Activated CD8-positive, alpha-beta memory T cell treated with anti-CD3 and anti-CD28 coated beads for 48 hours (primary cell): ENCODE measurements at places on chromosomes 4 and X.

DNA sequence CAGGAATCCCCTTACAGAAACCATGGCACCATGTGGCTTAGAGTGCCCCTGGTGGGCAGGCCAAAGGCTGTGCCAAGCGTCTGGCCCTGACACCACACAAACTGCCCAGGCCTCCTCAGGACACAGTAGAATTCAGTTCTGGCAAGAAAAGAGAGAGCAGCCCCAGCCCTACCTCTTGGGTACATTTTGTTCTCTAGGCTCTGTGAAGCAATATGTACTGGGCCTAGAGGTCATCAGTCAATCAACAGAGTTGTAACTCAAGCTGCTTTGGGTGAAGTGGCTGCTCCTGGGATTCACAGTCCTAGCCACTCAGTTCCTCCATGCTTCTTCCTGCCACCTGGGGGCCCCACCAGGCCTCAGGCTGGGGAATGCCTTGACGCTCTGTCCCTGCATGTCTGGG, 158.1 kb upstream of the MAMLD1 start:
- no peak for DNase-seq

- DNase-seq = no peak
These were observed 125.4 kb upstream of the DMD start for GRCh38 chrX:33336783-33337182.

GRCh38 chr4:187666697-187667494, 328.7 kb upstream of the ZFP42 start:
- no peak for DNase-seq

DNA sequence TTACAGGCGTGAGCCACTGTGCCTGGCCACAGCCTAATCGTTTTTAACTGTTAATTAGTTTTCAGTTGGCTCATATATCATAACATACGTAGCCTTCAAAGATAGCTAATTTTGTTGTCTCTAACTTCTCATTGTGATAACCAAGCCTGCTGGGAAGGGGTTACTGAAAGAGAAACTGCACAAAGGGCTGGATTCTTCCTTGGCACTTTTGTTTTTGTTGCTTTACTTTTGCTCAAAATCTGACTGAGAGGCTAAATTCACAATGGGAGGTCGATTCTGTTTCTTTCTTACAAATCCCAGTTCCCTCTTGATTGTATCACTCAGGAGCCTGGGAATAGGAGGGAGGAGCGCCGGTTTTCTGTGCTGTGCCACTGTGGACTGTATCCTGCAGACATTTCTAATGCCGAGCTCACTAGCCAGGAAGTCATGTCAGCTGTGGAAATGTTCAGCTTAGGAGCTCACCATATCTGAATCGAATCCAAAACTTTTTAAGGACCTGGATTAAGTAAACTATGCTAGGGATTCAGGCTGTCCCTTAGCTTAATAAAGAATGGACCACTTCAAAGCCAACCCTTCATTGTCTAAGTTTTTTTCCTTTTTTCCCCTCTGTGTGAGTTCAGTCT, 120.5 kb upstream of the FAT1 start:
- DNase-seq = no peak

- DNase-seq = no peak
These were observed 16.8 kb downstream of the CAMK2D start for GRCh38 chr4:113744667-113745240.

- no peak for DNase-seq
These were observed 1.1 kb downstream of the PRAF2 start for GRCh38 chrX:49072712-49073095.

GRCh38 chrX:37958525-37959211, 47.7 kb upstream of the SYTL5 start:
- DNase-seq = no peak

DNA sequence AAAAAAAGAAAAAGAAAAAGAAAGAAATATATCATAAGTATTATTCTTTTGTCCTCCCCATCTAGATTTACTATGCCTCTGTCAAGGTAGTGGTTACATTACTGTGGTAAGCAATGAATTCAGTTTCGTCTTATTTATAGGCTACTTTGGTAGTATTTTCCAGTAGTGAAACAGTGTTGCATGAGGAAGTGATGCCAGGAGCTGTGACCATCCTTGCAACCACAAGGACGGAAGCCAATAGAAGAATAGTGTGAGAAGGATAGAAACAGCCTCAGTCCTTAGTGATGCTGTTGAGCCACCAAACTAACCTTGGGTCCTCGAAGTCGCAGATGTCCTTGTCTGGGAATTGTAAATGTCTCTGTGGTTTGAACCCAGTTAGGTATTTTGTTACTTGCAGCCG, 328.5 kb downstream of the PPP3CA start:
- no peak for DNase-seq

GRCh38 chrX:43676971-43677572, 21.0 kb downstream of the MAOA start:
- no peak for DNase-seq

- DNase-seq = no peak
These were observed 3.2 kb downstream of the PDK3 start for GRCh38 chrX:24468245-24468644.

DNA sequence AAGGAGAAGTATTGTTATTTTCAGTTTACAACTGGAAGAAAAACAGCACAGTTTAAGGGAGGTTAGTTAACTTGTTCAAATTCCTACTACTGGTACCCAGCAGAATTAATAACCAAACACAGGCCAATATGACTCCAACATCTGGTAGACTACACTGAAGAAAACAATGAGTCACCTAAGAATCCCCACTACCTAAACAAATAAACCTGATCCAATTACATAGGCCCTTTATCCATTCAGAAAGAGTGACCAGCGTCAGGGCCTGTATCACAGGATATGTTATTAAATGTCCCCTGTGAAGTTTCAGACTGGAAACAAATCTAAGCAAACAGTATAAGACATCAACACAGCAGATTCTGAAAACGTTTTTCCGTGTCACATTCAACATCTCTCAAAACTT, 492.5 kb upstream of the INTU start:
- DNase-seq = no peak

GRCh38 chr4:169657470-169658107, 37.2 kb downstream of the CLCN3 start:
- no peak for DNase-seq

DNA sequence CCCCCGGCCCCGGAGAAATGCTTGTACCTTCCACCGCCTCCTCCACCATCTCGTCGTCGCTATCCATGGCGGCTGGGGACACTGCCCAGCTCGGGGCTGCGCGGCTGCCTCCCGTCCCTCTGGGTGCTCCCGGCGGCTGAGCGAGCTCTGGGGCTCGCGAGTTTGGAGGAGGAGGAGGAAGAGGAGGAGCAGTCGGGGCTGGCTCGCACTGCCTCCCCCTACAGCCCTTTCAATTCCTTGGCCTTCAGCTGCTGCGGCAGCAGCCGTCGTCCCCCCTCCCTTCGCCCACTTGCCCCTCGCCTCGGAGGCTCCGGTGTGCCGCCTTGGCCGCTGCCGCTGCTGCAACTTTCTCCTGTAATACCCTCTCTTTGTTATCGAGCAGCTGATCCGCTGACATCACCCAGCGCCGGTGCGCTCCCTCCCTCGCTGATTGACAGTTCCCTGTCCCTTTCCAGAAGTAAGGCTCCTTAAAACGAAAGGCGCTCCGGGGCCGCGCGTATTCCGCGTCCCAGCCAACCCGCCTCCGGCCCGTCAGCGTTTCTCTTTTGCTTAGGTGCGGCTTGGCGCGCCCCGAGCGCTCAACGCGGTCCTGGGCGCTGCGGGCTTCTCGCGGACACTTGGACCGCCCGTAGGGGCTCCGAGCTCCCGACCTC, at the start of gene SETD7:
TSS of gene SETD7 (minus strand) at position 149 of the 653 bp plus-strand sequence. CDS start at position 67, 82 bp downstream.
- DNase-seq = peak; percentile 32

- DNase-seq = no peak
These were observed 91.8 kb upstream of the POU3F4 start for GRCh38 chrX:83416273-83416672.

- DNase-seq = no peak
These were observed 765 bp downstream of the ENOPH1 start for GRCh38 chr4:82430964-82431745.

DNA sequence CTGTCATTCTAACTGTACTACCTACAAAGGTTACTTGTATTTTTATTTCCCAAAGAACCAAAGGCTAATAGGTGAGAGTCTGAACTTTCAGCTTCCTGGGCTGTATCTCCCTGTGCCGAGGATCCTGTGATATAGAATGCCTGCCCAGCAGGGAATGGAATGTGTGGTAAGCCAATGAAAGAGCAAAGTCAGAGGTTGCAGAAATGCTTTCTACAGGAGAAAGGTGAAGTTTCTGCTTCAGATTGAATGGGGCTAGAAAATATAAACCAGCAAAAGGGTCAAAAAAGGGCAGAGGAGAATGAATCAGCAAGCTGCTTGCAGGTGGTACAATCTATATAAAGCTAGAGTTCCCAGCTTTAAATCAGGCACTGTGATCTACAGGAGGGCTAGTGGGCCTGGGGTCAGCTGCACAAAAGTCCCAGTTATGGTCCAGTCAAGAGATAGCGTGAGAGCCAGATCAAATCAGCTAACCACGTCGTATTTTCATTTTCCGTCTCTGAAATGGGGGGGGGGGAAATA, 146.1 kb downstream of the DCTD start:
- DNase-seq = no peak

- no peak for DNase-seq
These were observed 98.8 kb upstream of the METTL14 start for GRCh38 chr4:118586357-118586790.

GRCh38 chr4:40314951-40315350, 20.2 kb upstream of the CHRNA9 start:
- DNase-seq = no peak

GRCh38 chr4:18401868-18402267, 380.3 kb upstream of the LCORL start:
- no peak for DNase-seq

DNA sequence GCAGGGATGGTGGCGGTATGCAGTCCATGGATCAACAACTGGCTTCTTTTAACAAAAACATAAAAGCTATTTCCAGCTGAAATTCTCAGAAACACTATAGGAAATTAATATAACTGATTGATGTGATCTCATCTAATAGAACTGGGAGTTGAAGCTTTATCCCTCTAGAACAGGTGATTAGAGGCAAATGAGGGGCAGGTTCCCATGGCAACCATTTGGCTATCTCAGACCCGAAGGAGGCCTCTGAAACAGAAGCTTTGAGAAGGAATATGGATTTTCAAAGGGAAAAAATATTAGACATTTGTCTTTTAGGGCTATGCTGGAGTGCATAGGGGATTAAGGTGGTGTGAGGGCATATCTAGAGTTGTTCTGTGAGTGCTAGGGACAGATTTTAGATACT, 50.0 kb downstream of the IGSF1 start:
- no peak for DNase-seq

DNA sequence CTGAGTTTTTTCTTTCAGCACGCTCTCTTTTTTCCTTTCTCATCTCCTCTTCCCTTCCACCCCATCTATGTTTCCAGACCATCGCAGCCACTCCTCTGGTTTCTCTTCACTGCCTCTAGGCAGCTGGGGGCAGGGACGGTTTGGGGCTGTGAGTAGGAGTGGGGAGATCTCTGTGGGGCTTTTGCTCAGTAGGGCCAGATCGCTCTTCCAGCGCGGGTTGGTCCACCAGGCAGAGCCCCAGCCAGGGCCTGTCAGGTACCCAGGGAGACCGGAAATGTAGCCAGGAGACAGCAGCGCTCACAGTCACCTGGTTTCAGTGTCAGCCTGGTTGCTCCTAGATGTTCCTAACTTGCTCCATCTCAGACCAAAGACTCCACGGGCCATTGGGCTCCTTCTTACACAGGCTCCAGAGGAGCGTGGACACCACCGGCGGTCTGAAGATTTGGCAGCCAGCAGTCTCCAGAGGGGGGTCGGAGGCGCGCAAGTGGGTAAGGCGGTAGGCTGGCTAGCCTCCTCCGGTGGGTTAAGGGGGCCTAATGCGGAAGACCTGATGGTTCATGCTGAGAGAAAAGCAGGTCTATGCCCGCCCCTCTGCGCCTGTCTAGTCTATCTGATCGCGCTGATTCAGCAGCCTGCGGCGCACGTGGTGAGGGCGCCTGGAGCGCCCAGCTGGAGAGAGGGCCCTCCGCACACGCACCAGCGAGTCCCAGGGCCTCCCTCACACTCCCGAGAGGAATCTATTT, 1.8 kb downstream of the FGF5 start:
- no peak for DNase-seq

DNA sequence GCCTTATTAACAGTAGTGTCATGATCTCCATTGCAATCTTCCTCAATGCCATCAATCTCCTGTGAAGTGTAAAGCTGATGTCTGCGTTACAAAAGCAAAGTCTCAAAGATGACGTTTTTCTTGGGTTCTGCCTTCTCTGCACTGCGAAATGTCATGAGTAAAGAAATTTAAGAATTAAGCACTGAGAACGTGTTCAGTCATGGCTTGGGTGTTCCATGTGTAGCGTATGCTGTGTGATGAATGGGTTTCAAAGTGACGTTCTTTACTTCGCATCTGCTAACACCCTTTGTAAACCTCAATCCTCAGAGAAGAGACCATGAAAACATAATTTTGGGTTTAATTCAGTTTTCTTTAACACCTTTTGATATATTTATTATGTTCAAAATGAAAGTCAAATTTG, 999 bp downstream of the NAP1L5 start:
- no peak for DNase-seq

DNA sequence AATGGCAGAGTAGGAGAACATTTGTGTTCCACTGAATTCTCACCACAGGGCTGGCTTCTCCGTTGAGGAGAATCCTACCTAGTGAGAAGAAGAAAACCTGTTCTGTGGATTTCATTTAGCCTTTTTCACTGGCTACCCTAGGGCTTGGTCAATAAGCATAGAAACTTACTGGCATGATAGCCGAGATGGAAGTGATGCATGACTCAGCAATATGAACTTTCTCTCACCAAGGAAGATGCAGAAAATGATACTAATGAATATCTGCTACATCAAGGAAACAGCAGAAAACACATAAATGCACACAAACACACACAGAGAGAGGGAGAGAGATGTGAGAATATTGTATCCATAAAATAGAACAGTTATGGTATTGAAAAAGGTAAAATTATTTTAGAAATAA, 216.3 kb downstream of the HHIP start:
- no peak for DNase-seq

DNA sequence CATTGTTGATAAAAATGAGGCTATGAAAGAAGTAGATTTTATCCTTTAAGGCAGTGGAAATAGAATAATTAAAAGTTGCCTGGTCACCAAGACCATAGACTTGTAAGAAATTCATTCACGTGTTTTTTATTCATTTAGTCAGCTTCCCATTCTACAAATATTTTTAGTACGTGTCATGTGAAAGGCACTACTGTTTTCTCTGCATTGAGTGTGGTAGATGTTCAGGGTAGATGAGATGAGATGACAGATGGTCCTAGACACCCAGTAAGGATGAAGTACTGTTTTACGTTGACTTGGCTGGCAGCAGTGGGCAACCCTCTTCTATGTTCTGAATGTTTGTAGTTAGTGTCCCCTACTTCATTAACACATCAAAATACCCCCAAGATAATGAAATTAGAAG, 228.1 kb downstream of the ARHGAP24 start:
- DNase-seq = no peak

GRCh38 chr4:9918484-9918883, 102.8 kb downstream of the SLC2A9 start:
- no peak for DNase-seq

DNA sequence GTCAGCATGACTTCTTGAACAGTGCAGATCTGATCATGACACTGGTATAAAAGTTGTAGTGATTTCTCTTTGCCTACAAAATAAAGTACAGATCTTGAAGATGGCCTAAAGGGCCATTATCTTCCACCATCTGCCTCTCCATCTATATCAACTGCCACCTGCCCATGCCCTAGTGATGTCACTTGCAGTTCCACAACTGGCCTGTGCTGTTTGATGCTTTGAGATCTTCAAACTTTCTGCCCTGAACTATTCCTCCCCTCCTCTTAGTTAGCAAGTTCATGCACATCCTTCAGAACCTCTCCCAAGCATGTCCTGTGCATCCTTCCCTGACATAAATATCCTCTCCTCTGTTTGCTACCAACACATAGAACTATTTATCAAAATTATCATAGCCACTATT, 217.0 kb downstream of the SOWAHB start:
- no peak for DNase-seq
